ENCODE measurements at places on chromosomes 2 and 18.

DNA sequence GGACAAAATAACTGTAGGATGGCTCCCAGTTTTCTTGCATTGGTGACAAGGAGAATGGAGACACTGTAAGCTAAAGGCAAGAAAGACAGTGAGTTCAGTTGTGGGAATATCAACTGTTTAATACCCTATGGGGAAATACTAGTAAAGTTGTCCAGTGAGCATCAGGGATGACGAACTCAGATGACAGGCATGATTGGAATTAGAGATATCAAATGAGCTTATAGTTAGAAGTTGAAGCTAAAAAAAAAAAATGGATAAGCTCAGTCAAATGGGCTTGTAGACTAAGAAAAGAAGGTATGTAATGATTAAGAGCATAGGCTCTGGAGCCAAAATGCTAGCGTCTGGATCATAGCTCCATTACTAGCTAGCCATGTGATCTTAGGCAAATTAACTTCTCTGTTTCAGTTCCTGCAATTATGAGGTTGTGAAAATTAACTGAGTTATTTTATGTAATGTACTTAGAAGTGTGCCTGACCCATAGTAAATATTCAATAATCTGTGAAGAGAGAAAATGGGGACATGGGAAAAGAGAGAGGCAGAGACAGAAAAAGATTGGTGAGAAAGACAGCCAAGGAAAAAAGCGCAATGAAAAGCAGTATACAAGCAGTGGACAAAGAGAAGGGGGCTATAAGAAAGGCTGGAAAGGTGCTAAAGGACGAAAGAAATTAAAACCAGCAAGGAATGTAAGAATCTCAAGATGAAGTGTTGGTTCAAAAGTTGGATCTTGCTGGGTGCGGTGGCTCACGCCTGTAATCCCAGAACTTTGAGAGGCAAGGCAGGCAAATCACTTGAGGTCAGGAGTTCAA lies 95.7 kb upstream of the SLC39A10 start:
- no peak for DNase-seq

DNA sequence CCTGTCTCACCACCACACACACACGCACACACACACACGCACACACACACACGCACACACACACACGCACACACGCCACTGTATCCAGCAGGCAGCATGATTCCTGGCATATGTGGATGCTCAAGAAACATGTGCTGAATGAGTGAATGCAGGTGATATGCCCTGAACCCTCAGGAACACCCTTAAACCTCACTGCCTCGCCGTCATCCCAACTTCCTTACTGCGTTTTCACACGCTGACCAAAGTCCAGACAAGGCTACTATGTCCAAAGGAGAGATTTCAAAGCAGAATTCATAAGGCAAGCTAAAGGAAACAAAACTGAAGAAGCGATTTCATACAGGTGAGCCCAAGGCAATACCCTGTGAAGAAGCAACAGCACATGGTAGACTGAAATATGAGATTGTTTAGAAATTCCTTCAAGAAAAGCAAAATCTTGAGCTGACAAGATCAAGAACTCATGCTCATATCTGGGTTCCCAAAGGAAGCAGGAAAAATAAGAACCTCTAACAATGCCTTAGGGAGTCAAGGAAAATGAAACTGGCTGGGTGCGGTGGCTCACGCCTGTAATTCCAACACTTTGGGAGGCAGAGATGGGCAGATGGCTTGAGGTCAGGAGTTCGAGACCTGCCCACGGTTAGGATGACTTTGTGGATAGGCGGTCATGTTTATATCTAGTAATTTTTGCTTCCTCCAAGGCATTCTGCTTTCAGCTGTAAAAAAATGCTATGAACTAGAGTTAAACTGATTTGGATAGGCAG lies 69.1 kb downstream of the TNFRSF11A start:
- no peak for DNase-seq

GRCh38 chr18:75226286-75226955 lies 15.8 kb downstream of the TSHZ1 start:
- DNase-seq: no peak

- peak; percentile 12 for DNase-seq
Observed at GRCh38 chr2:76197842-76198448, 487.2 kb upstream of the GCFC2 start.

GRCh38 chr18:51039138-51040112 lies 9.4 kb downstream of the SMAD4 start:
- DNase-seq: no peak

DNA sequence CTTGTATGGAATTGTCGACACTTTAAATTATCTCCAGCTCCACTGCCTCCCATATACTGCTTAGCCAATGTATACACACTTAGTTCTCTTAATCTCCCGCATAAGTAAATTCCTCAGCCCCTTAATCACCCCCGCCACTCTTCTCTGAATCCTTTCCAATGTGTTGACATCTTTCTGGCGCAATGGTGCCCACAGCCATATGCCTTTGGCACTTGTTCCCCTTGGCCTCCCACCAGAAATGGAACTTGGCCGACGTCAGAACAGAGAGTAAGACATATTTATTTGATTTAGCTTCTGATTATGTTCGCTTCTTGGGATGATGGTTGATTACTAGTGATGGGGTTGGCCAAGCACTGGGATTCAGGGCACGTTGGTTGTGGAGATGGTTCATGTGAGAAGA lies 1089.3 kb upstream of the CELF4 start:
- DNase-seq: no peak

DNA sequence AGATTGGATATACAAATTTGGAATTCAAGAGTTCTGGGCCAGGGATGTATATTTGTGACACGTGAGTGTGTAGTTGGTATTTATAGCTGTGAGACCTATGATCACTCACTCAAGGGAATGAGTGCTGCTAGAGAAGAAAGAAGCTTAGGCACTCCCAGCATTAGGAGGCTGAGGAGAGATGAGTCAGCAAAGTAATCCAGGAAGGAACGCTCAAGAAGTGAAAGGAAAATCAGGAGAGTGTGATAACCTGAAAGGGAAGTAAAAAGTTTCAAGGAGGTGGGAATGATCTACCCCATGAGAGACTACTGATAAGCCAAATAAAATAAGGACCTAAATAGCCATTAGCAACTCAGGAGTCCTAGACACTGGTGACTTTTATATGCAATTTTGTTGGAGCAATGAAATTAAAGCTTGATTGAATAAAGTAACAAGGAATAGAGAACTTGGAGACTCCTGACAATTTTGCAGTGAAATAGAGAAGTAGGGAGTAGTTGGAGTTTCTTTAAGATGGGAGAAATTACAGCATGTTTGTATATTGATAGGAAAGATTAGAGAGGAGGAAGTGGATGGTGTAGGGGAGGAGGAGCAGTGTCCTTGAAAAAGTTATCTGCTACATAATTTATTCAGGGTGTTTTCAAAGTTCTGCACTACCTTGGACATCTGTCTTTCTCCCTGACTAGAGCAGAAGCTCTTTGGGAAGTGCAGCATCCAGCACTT lies 89.9 kb downstream of the UBE2E3 start:
- DNase-seq: no peak

DNA sequence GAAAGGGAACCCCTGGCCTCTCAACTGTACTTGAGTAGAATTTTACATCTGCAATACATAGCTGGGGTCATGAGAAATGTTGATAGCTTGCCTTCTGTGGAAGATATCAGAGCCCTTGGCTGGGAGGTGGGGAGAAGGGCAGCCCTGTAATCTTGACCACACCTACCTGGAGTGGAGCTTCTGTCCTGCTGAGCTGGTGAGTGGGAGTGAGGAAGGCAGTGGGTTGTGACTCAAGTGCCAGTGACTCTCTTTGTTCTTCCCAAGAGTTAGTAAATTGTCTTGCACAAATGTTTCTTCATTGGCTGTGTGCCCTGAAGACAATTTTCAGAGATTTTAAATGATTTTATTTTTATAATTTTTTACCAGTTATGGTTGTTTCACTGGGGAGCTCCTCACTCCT lies 277.3 kb downstream of the MBD5 start:
- no peak for DNase-seq

DNA sequence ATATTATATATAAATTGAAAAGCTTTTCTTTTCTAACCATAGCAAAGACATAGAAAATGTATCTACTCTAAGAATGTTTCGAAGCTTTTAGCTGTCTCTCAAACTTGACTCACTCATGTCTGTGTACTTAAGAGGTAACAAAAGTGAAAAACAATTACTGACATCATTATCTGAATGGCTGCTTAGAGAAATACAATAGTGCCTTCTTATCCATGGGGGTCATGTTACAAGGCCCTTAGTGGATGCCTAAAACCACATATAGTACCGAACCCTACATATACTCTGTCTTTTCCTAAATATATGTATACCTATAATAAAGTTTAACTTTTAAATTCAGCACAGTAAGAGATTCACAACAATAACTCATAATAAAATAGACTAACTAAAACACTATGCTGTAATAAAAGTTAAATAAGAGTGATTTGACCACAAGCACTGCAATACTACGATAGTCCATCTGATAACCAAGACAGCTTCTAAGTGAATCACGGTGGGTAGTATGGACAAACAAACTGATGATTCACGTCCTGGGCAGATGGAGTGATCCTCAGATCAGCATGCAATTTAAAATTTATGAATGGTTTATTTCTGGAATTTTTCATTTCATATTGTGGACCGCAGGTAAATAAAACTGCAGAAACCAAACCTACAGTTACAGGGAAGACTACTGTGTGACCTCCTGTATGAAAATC lies 246.2 kb downstream of the XIRP2 start:
- DNase-seq: no peak

DNA sequence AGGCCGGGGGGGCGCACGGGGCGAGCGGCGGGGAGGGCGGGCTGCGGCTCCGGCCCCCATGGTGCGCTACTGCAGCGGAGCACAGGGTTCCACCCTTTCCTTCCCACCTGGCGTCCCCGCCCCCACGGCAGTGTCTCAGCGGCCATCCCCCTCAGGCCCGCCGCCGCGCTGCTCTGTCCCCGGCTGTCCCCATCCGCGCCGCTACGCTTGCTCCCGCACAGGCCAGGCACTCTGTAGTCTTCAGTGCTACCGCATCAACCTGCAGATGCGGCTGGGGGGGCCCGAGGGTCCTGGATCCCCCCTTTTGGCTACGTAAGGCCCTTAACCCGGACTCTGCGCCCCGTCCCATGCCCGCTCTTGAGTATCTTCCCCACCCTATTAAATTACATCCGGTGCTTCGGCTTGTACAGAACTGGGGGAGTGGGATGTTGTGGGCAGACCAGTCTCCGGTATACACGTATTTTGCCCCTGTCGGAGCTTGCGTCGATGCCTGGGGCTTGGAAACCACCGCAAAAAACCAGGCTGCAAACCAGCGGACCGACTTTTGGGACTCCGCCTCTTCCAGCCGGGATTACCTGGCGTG lies 598 bp upstream of the WBP1 start:
- DNase-seq: no peak

- no peak for DNase-seq
Observed at GRCh38 chr18:293536-293935, 25.7 kb upstream of the THOC1 start.

DNA sequence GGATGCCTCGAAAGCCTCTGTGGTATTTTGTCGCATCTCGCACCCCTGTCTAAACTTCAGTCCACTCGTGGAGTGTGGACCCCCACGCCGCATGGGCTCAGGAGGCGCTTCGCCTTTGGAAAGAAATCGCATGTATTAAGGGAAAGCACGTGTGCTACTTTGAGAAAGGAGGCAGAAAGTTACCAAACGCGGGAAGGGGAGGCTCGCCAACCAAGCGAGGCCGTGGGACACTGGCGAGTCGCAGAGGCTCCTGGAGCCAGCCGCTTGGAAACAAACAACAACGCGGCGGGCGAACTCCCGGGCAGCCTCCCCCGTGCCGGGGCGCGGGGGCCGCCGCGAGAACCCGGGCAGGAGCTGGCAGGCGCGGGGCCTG lies 455 bp upstream of the AGAP1 start:
- no peak for DNase-seq

- no peak for DNase-seq
Observed at GRCh38 chr2:228594012-228594411, 412.5 kb upstream of the SPHKAP start.

GRCh38 chr2:111656894-111657293 lies 227.1 kb downstream of the ANAPC1 start:
- DNase-seq: no peak

DNA sequence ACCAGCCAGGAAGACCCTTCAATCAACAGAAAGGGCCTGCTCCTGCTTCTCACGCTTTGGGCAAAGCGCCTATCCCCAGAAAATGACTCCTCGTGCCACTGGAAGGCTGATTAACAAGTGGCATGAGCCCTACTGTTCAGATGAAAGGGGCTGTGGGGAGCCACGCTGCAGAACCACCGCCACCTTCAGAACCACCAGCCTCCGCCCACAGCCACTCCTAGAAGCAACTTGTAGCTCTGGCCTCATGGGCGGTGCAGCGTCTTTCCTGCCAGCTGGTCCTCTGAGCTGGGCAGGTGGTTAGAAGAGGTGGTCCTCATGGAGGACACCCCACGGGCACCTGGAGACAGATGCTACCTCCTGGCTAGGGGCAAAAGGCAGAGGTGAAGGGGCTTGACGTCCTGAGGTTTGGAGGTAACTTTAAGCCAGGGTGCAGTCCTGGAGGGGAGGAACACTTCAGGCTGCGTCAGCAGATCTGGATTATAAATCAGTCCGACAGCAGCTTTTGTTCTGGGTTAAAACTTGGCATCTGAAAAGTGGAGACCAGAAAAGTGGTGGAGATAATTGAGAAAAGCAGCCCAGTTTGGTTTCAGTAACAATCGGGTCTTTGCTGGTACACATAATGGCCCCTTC lies 861 bp upstream of the SEMA4C start:
- peak; percentile 70 for DNase-seq

- no peak for DNase-seq
Observed at GRCh38 chr2:179377296-179377695, 112.7 kb upstream of the SESTD1 start.

DNA sequence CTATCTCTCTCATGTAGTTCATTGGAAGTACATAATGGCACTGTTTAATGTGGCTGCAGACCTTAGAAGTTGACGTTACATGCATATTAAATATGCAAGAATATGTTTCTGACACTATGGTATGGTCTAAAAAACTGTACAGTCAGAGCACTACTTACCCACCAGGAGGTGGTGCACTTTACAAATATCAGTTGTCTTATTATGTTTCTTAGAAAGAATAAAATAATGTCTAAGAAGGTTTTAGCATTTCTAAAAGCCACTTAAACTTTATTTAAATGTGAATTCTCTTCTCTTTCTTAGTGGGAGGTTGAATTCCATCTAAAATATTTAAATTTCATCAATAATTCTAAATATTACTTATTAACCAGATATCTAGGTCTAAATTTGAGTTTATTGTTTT lies 4.3 kb downstream of the TMEFF2 start:
- DNase-seq: no peak

DNA sequence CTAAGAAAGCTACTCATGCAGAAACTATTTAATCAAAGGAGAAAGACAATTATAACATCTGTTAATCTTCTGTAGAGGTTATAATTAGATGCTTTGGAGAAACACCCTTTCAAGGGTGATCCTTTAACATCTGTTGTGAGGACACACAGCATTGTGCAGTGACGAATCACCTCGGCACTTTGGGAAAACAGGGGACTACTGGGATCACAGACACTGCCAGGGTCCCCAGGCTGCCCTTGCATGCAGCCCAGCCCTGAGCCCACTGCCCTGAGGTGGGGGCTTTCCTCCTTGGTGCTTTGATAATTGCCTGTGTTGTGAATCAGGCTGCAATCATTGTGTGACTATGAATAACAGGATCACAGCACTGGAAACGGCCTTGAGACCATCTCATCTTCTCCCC lies 10.6 kb downstream of the NCKAP5 start:
- DNase-seq: no peak

- DNase-seq: no peak
Observed at GRCh38 chr2:105773568-105773967, 28.9 kb downstream of the NCK2 start.

- DNase-seq: no peak
Observed at GRCh38 chr18:2407961-2408360, 163.3 kb downstream of the METTL4 start.
